A375 (cell line): ENCODE measurements at places on chromosomes 12 and 14. TPM values are rescaled to one million over a fixed set of nuclear protein-coding genes. Genes with fewer than 3 reads are reported as not detected.

The KRT80 gene
- total RNA-seq = 40.8 and 49.9 TPM in 2 replicates

The OTX2 gene
- total RNA-seq = not detected in 2 replicates

The FOXA1 gene
- 3.9 and 6.0 TPM in 2 replicates for total RNA-seq

The IFNG-AS1 gene
- not detected in 2 replicates for total RNA-seq

The UNG gene
- 91.1 and 105 TPM in 2 replicates for total RNA-seq

The CFAP251 gene
- total RNA-seq = 1.4 and 2.6 TPM in 2 replicates

The DIO2 gene
- 0.05 and 0.34 TPM in 2 replicates for total RNA-seq

The KRT73 gene
- total RNA-seq = not detected in 2 replicates

The AKAP3 gene
- total RNA-seq = 0.45 and 0.53 TPM in 2 replicates

The CCDC38 gene
- not detected in 2 replicates for total RNA-seq

The CABP1 gene
- not detected in 2 replicates for total RNA-seq

The C12orf50 gene
- total RNA-seq = not detected in 2 replicates
